Mesothelial cell of epicardium (in vitro differentiated cells): ENCODE measurements at places on chromosomes 11 and 22. TPM values are rescaled to one million over a fixed set of nuclear protein-coding genes. Genes with fewer than 3 reads are reported as not detected.

DNA sequence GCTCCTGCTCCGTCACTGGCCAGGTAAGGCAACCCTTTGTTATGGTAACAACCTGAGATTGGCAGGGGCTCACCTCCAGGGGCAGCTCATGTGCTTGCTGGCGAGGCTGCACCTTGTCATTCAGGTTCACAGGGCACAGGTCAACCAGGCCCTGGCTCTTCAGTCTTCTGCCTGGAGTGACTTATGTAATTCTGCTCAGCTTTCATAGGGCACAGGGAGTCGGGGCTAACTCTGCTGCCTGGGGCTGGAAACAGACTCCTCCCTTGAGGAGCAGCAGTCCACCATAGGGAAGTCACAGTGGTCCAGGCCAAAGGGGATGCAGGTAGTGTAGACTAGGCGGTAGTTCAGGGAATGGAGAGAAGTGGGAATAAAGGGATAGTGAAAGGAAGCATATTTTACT is 1.5 kb upstream of the MIF start:
- H3K27ac ChIP-seq, result peak overlapping the region; percentile 98
- DNase-seq, result no peak
- H3K27me3 ChIP-seq, result no peaks in the 10 kb centered on the region
- H3K36me3 ChIP-seq, result peaks cover 8% of the 10 kb centered on the region

DNA sequence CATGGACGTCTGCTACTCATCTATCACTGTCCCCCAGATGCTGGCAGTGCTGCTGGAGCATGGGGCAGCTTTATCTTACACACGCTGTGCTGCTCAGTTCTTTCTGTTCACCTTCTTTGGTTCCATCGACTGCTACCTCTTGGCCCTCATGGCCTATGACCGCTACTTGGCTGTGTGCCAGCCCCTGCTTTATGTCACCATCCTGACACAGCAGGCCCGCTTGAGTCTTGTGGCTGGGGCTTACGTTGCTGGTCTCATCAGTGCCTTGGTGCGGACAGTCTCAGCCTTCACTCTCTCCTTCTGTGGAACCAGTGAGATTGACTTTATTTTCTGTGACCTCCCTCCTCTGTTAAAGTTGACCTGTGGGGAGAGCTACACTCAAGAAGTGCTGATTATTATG is 9.2 kb upstream of the OR9Q2 start:
- no peaks in the 10 kb centered on the region for H3K4me1 ChIP-seq
- no peak overlapping the region for H3K27ac ChIP-seq
- no peaks in the 10 kb centered on the region for H3K36me3 ChIP-seq

GAB4 gene
- total RNA-seq, result not detected in 3 replicates

DNA sequence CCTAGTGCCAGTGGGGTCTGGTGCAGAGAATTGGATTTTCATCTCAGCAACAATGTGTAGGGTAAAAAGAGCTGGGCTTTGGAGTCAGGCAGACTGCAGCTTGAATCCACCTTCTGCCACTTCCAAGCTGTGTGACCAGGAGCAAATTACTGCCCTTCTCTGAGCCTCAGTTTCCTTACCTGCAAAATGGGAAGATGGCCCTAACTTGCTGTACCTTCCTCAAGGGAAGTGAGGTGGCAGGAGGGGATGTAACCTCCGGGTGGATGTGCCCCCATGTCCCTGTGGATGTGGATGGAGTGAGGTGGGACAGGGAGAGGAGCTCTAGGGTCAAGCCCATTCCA is 90.9 kb downstream of the CACNA1I start:
- H3K4me1 ChIP-seq, result peaks cover 7% of the 10 kb centered on the region
- H3K36me3 ChIP-seq, result no peaks in the 10 kb centered on the region
